ENCODE measurements at places on chromosomes 5 and 9.

- DNase-seq = no peak
Observed at GRCh38 chr9:101437806-101438232, 2.2 kb upstream of the ALDOB start.

DNA sequence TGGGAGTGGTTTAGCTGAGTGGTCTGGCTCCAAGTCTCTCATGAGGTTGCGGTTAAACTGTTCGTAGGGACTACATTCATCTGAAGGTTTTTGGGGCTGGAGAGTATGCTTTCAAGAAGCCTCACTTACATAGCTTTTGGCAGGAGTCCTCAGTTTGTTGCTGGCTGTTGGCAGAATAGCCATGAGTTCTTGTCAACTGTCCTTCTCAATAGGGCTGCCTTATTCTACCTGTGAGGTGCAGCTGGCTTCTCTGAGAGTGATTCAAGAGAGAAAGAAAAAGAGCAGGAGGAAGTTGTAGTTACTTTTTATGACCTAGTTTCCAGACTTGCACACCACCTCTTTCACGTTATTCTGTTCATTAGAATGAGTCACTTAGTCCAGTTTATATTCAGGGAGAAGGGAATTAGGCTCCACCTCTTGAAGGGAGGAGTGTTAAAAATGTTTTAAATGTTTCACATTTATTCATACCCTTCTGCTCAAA lies 33.2 kb downstream of the YTHDC2 start:
- DNase-seq = no peak

DNA sequence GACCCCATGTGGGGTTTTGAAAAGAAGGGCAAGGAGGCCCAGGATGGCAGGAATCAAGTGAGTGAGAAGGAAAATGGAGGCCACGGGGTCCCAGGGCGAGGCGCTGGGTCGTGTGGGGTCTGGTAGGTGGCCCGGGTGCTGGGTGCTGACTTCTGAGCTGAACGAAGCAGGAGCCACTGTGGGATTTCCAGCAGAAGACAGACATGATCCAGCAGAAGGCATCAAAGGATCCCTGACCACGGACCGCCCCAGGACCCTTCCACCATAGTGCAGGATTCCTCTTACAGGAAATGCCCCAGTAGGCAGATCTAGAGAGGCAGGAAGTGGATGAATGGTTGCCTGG lies 106.7 kb downstream of the ADAMTS2 start:
- DNase-seq = peak; percentile 42

DNA sequence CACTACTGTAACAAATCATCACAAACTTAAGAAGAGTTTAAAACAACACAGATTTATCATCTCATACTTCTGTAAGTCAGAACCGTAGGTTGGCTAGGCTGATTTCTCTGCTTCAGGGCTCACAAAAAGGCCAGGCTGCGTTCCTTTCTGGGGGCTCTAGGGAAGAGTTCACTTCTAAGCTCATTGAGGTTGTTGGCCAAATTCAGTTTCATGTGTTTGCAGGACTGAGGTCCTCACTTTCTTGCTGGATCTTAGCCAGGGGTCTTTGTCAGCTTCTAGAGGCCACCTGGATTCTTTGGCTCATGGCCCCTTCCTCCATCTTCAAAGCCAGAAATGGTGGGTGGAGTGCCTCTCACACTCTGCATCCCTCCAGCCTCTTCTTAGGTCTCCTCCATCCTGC lies 76.0 kb downstream of the ACTBL2 start:
- DNase-seq = no peak

- no peak for DNase-seq
Observed at GRCh38 chr5:26024774-26025173, 1013.6 kb downstream of the CDH9 start.

GRCh38 chr5:145283141-145283810 lies 551.9 kb downstream of the PRELID2 start:
- no peak for DNase-seq

DNA sequence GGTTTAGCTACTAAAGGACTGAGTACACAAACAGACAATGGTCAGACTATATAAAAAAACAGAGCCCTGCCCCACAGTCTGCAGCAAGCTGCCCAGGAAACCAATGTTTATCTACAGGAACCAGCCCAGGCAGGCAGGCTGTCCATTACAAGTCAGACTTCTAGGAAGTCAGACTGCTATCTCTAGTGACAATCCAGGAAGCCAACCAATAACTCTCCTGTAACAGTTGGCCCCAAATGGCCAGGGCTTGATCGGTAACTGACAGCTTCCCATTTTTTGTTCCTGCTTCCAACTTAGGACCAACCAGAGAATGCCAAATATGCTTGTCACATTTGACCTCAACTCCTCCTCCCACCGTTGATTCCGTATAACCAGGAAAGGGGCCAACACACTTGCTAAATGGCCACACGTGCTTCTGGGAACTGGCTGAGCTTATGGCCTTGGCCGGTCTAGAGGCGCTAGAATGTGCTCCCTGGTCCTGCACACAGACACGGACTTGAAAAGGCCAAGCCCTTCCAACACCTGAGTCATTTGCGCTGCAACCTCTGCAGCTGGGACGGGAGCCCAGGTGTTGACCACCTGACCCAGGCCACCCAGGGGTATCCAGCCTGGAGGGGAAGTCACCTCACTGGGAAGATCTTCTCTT lies 79.6 kb upstream of the CDK20 start:
- no peak for DNase-seq

DNA sequence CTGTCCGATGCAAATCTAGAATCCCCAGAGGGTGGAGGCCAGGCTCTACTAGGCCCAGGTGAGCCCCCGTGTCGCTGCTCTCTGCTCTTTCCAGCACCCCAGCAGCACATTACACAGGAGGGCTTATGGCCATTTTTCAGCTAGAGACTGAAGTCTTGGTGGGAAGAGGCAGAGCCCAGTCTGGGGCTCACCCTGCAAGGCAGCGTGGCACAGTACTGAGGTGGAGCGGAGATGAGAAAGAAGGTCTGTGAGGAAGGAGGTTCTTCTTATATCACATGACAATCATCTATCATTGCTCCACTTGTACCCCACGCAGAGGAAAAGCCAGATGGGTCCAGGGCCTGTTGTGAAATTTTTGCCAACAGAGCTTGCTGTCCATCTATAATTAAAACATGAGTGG lies 10.0 kb upstream of the KIF12 start:
- no peak for DNase-seq

DNA sequence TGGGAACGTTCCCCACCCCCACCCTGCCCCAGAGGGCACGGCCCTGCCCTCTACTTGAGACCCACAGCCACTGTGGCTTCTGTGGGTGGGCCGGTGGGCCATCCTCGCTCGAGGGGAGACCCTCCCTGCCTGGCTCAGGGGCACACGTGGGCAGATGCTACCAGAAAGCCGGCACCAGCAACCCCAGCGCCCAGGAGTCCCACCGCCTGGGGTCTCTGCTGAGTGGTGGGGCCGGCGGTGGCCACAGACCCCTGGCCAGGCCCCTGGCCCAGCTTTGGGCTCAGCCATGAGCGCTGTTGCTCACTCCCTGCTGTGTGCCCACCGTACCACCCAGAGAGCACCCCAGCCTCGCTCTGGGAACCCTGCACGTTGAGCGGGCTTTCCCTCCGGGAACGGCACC lies 16.5 kb upstream of the NRARP start:
- DNase-seq = peak; percentile 49

GRCh38 chr5:14436801-14437542 lies 144.6 kb upstream of the OTULINL start:
- no peak for DNase-seq

DNA sequence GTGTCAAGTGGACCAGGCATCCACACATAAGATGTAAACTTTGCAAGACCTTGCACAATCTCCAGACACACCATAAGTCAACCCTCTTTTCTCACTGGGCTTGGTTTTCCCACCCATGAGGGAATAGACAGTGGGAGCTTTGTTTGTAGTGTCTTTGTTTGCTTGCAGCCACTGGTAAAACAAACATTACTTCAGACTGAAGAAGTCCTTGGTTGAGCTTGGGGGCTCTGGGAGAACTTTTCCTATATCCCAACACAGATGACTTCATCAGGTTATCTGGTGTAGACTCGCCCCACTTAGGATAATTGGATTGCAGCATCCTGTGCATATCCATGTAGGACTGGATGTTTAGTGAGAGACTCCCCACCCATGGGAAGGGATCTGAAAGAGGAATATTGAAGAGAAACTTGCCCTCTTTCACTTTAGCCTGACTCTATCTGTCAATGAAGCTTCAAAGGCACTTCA lies 11.5 kb upstream of the ADGRV1 start:
- no peak for DNase-seq

- no peak for DNase-seq
Observed at GRCh38 chr9:114140850-114141249, 14.5 kb upstream of the COL27A1 start.

GRCh38 chr5:61298580-61298979 lies 33.5 kb upstream of the ZSWIM6 start:
- no peak for DNase-seq

- no peak for DNase-seq
Observed at GRCh38 chr9:4680173-4680525, 780 bp downstream of the CDC37L1 start.

GRCh38 chr9:30075451-30076199 lies 2308.8 kb upstream of the ACO1 start:
- DNase-seq = no peak

DNA sequence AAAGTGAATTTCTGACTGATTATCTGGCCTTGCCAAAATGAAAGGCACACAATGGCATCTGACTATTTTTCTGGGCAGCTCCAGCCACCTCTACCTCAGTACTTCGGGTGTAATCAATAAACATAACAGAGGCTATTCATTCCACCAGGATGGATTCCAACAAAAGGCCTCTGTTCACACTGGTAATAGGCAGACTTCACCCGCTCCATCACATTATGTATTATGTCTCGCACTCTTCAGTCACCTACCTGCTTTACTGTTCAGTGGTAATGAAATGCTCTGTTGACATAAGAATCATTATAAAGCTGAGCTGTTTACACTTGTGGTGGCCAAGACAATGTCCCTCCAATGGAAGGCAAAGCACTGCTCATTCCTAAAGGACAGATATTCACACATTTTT lies 1333.7 kb upstream of the WWC1 start:
- no peak for DNase-seq

- no peak for DNase-seq
Observed at GRCh38 chr5:134566741-134567221, 41.3 kb downstream of the JADE2 start.

DNA sequence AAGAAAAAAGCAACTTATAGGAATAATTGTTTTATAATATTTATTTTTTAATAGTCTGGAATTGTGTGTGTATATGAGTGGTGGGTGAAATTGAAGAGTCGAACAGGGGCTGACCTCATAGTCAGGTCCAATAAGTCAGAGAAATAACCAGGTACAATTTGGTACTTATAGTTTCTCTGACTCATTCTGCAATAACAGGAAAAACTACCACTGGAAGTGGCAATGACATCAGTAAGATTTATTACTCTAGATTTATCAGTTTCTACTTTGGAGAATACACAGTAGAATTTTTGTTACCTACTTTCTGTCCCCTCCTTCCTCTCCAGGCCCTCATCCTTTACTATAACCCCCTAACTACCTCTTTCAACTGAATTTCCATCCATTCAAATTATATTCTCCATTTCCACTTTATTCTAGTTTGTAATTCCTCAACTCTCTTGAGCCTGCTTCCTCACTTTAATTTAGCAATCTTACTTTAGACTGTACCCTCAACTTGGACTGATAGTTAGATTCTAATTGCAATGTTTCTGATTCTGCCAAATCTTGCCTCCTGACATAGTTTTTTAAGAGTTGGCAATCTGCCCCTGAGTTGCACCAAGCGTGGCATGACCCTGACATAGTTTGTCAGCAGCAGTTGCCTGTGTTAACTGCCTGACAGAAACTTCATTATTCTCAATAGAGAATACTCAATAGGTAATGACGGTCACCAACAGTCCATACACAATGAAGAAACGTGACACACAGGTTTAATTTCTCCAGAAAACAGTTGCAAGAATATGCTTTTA lies 475.3 kb upstream of the RIOK2 start:
- no peak for DNase-seq

DNA sequence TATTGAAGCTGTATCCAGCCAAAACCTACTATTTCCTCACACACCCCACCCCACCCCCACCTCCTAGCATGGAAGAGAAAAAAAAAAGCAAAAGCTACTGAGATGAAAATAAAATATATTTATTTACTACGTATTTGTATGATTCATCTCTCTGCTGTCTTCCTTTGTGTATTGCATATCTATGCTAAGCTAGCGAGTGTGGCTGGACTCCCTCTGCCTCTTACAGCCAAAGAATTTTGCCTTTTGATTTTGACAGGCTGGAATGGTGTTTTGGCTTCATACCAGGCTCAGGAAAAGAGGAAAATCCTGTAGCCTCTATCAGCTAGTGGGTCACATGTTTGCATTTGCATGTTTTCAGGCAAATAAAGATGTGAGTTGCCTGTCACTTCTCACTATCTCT lies 2.2 kb downstream of the ABLIM3 start:
- DNase-seq = no peak

DNA sequence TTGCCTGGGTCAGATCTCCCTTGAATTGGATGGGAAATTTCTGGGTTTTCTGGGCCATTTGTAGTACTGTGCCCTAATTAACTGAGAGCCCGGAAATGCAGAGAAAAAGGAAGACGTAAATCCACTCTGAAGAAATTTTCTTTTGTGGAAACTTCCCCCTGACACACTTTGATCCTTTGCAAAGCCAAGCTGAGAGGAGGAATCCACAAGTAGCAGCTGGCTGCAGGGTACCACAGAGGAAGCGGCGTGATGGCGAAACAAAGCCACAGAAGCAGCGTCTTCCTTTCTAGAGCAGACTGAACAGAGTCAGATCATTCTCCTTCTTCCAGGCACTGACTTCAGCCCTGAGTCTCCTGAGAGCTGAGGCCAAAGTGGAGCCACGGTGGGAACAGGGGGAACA lies 47.1 kb upstream of the ZNF354A start:
- DNase-seq = no peak

DNA sequence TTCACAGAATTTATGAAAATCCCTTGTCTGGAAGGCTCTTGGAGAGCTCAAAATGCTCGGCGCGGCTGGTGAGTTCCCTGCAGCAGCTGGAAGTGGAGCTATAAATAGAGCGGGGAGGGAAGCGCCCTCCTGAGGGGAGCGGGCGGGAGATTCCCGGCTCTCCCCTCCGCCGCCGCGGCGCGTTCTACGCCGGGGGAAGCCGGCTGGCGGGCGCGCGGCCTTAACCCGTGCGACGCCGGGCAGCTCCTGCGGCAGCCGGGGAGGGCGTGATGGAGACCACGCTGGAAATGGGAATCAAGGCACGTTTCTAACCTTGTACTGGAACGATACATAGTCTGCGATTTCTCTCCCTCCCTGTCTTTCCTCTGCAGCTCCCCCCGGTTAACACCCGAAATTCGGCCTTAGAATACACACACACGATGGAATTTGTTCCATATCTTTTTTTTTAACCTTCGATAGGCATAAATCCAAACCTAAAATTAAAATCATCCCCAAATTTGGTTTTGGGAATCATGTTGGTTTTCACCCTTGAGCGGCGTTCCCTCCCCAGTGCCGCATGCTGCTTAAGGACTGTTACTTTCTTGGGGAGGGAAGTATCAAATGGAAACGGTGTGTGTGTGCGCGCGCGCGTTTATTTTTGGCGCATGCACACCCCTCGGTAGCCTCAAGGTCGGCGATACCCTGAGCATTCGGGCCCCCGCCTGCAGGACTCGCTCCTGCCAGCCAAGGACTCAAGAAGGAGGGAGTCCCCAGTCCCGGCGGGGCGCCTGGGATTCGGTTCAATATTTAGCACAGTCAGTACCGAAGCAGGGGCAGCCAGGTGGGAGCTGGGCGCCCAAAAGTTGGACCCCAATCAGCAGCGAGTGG lies 306.3 kb upstream of the KCNN2 start:
- DNase-seq = peak; percentile 86

GRCh38 chr5:12662545-12663314 lies 758.5 kb upstream of the CTNND2 start:
- no peak for DNase-seq
